Lung microvascular endothelial cell (primary cell): ENCODE measurements at places on chromosomes 11 and 22. TPM values are rescaled to one million over a fixed set of nuclear protein-coding genes. Genes with fewer than 3 reads are reported as not detected.

OR52I2 gene
- not detected in 2 replicates for total RNA-seq

SCGB1A1 gene
- not detected in 2 replicates for total RNA-seq

DNA sequence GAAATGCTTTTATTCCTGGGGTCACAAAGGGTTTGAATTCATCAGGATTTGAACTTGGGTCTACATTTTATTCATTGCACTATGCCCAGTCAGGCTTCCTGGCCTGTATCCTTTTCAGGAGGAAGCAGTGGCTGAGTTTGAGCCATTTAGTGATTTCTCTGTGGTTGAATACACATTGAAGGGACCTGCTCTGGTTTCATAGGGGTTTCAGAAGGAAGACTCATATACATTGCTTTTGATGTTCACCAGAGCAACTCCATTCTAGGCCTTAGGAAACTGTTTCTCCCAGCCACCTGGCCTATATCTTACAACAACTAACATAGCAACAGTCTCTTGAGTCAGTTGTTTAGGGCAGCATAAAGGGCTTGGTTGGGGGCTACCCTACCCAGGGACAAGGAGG, 165.7 kb downstream of the INSC start:
- DNase-seq, result no peak

GRCh38 chr22:49934160-49934890, 15.9 kb downstream of the CRELD2 start:
- DNase-seq, result peak; percentile 40

DNA sequence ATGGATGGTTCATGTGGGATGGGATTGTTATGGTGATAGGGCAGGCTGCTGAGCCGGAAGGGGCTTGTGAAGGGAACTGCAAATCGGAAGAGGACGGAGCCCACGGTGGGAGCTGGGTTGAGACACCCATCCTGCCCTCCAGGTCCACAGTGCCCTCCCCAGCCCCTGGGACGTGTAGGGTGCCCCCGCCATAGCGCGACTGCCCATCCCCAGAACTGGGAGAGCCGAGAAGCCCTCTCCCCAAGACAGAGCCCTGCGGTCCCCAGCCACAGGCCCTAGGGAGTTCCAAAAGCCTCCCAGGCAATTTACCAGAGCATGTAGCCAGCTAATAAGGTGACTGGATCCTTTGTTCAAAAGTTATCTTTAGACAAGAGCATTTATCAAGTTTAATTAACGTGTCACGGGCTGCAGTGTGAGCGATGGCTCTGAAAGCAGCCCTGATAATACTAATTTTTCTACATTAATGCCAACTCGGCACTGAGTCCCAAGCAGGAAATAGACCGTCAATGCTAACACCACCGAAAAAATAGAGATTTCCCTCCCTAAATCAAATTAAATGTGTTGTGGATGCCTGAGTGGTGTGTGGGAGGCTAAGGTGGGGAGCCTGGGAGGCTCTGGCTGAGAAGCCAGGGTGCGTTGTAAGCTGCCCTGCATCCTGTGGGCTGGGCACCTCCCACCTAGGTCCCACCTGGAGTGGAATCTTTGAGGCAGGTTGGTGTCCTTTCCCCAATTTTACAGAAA, 76.8 kb upstream of the RTL6 start:
- DNase-seq, result no peak

DNA sequence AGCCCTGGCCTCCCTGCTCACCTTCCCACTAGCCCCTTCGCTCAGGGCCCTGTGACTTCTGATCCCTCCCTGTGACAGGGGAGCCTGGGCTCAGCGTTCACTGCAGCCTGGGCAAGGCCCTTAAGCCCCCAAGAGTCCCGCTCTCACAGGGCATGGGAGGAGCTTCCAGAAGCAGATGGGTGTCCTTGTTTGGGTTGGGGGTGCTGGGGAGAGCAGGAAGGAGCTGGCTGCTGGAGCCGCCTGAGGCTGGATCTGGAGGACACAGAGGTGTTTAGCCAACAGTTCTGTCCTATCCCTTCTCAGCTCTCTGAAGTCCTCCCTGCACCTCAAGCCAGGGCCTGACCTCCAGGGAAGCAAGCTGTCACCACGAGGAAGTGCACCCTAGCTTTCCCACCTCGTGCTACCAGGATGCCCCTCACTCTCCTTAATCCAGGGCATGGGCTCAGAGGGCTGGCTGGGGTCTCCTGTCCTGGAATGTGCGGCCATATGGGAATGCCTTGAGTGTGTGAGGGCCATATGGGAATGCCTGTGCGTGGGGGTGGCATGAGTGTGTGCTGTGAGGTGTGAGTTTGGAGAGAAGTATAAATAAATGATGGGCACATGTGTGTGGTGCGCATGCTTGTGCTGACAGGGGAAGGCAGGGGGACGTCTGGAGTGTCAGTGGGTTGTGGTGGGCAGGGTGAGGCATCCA, 25.0 kb upstream of the TUB start:
- DNase-seq, result no peak

- DNase-seq, result no peak
These were observed 252.1 kb downstream of the SBF2 start for GRCh38 chr11:10041748-10042446.
